Upper lobe of right lung (tissue), 1 donor: ENCODE measurements at places on chromosomes 12 and 14. TPM values are rescaled to one million over a fixed set of nuclear protein-coding genes. Genes with fewer than 3 reads are reported as not detected.

- no peak for DNase-seq
These were observed 17.1 kb downstream of the SLC35F4 start for GRCh38 chr14:57848786-57849185.

RNASE7 gene
- not detected for total RNA-seq

GRCh38 chr12:64890873-64891468 lies 66.5 kb downstream of the TBC1D30 start:
- no peak for DNase-seq

RBM23 gene
- total RNA-seq, result 83.5 TPM

GRCh38 chr14:96160913-96161310 lies 43.7 kb upstream of the BDKRB2 start:
- DNase-seq, result no peak

GRCh38 chr12:30826276-30826675 lies 71.5 kb upstream of the CAPRIN2 start:
- no peak for DNase-seq

TEX52 gene
- not detected for total RNA-seq

SLC17A8 gene
- total RNA-seq, result 0.14 TPM

DNA sequence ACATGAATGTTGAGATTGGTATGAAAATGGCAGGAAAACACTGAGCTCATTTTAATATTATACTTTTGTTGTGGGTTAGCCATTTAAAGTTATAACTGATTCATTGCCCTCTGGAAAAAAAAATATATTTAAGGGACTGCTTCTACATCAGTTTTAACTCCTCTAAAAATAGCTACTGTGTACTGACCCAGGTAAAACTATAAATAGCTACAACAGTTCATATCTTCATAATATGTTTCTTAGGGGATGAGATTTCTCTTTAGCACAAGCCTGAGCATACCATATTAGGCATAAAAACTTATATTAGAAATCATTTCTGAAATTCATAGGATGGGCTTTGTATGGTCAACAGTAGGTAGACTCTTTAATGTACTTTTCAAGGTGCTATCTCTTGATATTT lies 81.0 kb downstream of the KTN1 start:
- no peak for DNase-seq

AJUBA gene
- 37.8 TPM for total RNA-seq

GRCh38 chr14:61739133-61739532 lies 23.1 kb upstream of the SNAPC1 start:
- DNase-seq, result no peak

OR6C70 gene
- not detected for total RNA-seq

- no peak for DNase-seq
These were observed 69.9 kb upstream of the CNTN1 start for GRCh38 chr12:40622246-40622838.

GRCh38 chr14:101253948-101254347 lies 307.3 kb upstream of the DIO3 start:
- no peak for DNase-seq

- DNase-seq, result no peak
These were observed 135.8 kb downstream of the SLC8A3 start for GRCh38 chr14:70052990-70053389.

DNA sequence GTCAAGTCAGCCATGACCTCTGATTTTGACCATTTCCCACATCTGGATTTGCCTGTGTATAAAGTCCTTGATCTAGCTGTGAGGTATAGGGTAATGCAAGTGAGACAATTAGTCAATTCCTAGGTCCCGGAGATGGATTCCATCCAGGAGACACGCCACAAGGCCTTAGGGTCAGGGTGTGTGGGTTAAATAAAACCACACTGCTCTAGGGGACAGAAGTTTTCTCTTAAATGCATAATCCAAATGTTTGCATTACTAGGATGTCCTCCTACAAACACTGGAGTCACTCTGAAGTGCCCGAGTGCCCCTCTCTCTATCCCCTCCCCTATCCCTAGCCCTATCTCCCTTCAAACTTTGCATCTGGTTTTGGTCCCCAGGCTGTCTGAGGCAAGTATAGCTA lies 26.8 kb downstream of the LRIG3 start:
- DNase-seq, result no peak

- DNase-seq, result no peak
These were observed 81.7 kb downstream of the EEA1 start for GRCh38 chr12:92847368-92847767.

DNA sequence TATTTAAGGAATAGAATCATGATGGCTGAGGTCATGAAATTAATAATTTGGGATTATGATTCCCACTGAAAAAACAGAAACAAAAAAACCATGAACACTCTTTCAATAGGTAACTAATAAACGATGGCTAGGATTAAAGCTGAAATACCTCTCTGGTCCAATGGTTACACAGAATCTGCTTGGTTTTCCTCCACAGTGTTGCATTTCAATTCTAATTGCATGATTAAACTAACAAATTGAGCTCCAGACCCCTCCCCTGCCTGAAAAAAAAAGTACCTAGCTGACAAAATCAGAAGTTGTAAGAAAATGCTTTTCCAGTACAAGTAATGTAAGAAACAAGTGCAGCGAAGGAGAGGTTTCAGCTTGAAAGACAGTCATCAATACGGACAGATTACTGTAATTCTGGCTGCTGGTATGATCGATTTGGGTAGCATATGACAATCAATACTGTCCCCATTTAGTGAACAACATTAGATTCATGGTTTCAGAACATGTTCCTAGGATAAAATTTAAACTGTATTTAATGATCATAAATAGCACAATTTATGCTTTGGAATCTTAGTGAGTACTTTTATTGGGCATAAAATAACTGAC lies 32.0 kb downstream of the INSM2 start:
- DNase-seq, result no peak

DNA sequence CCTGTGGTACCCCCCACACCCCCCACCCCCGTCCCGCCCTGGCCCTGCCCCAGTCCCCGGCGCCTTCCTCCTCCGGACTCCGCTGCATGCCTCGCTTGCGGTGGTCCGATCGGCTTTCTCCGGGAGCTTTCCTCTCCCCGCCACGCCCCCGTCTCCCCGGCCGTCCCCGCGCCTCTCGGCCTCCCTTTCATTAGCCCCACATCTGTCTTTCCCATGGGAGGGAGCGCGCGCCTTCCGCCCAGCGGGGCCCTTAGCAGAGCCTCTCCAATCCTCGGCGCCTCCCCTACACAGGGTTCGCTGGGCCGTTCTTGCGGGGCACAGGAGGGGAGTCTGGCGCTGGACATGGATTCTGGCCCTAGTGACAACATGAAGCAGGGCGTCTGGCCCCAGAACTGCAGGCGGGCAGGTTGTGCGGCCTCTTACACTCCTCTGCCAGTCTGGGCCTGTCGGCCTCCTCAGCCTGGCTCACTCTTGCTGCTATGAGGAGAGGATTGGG lies 1.5 kb upstream of the EFS start:
- DNase-seq, result peak; percentile 82

- DNase-seq, result peak; percentile 66
These were observed 37.3 kb upstream of the ATXN2 start for GRCh38 chr12:111636209-111636945.

- no peak for DNase-seq
These were observed 214.9 kb downstream of the KTN1 start for GRCh38 chr14:55794655-55795595.

DNA sequence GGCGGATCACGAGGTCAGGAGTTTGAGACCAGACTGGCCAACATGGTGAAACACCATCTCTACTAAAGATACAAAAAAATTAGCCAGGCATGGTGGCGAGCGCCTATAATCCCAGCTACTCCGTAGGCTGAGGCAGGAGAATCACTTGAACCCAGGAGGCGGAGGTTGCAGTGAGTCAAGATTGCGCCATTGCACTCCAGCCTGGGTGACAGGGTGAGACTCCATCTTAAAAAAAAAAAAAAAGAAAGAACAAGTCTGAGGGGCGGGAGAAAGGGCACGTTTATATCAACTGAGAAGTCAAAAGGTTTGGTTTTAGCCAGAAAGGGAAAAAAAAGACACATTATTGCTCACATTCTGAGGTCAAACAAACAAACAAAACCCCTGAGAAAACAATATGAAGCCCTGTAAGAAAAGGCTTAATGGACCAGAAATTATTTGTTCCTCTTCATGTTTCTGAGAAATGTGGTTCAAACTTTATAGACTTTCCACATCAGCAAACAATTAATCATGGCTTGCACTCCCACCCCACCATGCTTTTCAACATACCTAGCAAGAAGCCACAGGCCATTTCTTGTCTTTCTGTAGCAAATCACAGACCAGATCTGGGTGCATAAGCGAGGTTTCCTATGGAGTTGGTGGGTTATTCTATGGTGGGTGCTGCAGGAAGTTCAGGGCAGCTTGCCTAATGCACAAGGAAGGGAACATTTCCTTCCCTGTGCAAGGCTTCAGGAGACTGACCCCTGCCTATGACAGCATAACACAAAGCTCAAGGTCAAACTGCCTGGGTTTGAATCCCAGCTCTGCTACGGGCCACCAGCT lies 80.1 kb downstream of the SSPN start:
- no peak for DNase-seq

- DNase-seq, result no peak
These were observed 1.3 kb upstream of the CACNA2D4 start for GRCh38 chr12:1919763-1920162.

- no peak for DNase-seq
These were observed 767.9 kb downstream of the TMEM121 start for GRCh38 chr14:106294324-106294723.

DNA sequence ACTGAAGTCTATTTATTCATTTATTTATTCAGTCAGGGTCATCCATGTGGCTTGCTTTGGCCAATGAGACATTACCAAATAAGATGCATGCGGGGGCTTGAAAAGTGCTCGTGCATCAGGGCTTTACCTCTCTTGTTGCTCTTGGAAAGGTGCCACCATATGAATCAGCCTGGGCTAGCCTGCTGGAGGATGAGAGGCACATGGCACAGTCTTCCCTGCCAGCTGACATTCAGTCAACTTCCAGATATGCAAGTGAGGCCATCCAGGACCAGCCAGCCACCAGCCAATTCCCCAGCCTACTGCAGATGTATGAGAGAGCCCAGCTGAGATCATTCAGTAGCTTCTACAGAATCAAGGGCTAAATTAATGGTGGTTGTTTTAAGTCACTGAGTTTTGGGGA lies 105.2 kb upstream of the RPH3A start:
- no peak for DNase-seq

DNA sequence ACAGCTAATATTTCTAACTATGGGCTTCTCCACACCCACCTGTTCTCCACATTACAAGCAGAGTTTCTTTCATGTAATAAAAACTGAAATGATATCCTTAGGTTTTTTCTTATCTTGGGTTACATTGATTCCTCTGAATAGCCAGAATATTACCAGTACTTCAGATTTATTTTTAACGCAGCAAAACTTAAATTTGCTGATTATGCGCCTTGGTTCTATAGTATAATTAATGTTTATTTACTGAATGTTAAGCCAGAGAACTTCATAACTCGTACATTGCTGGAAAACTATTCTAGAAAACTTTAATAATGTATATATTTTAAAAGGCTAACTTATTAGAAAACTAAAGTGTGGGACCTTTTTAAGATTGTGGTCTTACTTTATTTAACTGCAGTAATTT lies 577.2 kb downstream of the PRKD1 start:
- DNase-seq, result no peak

FAM90A1 gene
- total RNA-seq, result 0.43 TPM
